ENCODE measurements at places on chromosomes 7 and 10.

DNA sequence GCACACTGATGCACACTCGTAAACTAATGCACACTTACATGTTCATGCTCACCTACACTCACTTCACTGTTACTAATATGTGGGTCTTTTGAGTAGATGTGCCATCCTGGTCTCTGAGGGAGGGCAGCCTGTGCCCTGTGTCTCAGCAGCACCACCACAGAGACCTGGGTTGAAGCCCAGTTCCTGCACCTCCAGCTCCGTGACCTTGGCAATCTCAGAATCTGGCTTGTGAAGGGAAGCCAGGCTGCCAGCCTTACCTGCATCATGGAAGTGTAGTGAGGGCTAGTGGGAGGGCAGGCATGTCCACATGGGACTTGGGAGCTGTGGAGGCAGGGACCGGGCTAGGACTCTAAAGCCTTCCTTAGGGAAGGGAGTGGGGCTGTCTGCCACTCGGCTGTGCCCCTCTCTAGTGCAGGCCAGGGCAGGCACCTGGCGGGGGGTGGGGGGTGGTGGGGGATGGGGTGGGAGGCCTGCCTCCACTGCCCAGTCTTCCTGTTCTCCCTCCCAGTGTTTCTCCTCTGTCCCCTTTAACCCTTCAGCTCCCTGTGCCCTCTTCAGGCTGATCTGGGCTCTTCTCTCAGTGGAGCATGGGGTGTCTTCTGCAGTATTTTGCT lies 8.1 kb downstream of the ADCY1 start:
- no peak for DNase-seq

GRCh38 chr7:38699471-38699870 lies 68.3 kb upstream of the AMPH start:
- DNase-seq, result no peak

DNA sequence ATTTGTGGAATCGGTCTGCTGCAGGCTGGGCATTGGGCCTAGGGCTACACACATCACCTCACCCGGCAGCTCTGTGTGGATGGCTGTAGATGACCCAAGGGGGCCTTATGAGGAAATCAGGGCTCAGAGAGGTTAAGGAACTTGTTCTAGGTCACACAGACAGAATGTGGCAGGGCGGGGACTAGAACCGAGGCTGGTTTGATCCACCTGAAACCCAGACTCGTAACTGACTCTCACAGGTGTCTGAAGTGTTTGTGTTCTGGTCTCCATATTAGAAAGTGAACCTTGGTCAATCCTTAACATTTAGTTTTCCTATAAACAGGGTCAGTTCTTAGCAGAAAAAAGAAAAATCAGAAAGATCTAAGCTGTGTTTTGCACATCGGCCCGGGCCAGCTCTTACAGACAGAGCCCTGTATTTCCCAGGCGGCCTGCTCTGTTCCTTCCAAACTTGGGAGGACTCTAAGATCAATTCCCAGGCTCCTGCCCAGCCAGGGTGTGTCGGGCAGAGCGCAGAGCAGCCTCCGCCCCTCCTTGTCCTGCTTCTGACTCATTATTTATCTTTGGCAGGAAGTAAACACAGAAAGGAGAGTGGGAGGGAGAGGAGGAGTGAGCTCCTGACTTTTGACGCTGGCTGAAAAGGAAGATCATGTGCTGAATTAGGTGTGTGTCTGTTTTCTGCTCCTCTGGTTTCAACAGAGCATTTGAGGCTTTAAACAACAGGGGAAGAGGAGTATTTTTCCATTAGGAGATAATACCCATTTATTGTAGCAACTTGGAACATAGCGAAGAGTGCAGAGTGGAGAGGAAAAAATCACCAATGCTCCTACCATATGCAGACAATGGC lies 74.1 kb downstream of the TACC2 start:
- DNase-seq, result no peak

DNA sequence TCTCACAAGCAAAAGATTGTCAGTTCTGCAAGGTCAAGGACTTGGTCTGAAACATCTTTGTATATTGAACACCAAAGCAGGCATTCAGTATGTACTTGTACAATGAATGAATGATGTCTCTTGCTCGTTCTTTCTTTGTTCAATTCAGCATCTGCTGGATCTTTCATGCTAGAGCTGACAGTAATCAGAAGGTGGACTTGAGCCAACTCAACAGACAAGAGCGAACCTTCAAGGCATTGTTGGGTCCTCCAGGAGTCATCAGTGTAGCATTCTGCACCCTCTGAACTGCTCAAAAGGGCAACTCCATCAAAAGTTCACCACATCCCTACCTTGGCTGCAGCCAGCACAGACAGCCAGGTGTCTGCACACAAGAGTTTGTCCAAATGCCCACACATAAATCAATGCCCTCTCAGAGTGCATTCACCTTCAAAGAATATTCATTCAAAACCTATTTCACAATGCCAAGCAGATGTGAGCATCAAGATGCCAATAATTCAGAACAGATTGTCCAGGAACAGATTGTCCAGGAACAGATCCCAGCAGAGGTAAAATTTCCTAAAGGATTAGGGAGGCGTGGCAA lies 386.7 kb downstream of the CALN1 start:
- no peak for DNase-seq

GRCh38 chr7:27962273-27962672 lies 218.3 kb downstream of the JAZF1 start:
- no peak for DNase-seq

GRCh38 chr7:85730012-85730411 lies 543.2 kb upstream of the SEMA3D start:
- DNase-seq, result no peak

DNA sequence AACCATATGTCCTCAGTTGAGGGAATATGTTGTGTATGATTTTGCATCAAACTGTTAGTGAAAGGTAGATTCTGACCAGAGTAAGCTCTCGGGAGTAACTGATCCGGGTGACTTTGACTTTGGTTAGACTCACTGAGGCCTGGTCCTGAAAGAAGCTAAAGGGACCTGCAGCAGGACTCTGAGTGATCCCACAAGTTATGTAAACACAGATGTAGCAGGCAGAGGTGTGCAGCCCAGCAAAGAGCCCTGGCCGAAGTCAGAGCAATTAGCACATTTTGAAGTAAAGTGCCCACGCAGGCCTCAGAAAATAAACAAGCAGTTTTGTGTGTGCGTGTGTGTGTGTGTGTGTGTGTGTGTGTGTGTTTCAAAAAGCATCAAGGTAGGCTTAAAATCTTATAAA lies 245.6 kb upstream of the FERD3L start:
- DNase-seq, result no peak

DNA sequence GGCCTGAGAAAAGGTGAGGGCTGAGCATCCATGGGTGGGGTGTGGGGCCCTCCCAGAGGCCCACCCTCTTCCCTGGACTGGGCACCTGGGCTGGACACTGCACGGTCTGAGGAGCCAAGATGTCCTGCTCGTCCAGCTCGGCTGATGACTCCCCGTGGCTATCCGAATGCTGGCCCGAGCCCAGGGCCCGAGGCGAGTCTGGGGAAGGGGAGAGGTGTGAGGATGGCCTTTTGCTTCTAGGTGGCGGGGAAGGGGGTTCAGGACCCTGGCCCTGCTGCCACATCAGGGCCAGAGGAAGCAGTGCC lies 7.1 kb downstream of the NACAD start:
- DNase-seq, result no peak

DNA sequence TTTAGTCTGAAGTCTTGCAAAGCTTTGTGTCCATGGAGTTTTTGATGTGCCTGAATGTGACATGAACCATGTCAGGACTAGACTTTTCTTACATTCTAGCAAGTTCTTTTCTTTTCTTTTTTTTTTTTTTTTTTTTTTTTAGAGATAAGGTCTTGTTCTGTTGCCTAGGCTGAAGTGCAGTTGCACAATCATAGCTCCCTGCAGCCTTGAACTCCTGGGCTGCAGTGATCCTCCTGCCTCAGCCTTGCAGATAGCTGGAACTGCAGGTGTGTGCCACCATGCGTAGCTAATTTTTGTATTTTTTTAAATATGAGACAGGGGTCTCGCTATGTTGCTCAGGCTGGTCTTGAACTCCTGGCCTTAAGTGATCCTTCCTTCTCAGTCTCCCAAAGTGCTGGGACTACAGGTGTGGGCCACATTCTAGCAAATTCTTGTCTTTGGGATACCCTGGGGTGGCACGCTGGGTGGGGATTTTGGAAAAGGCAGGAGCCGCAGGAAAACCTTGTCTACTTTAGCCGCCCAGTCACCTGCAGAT lies 152.8 kb downstream of the SVIL start:
- DNase-seq, result no peak

- DNase-seq, result peak; percentile 46
These were observed 4.6 kb downstream of the UFSP1 start for GRCh38 chr7:100884736-100885439.

DNA sequence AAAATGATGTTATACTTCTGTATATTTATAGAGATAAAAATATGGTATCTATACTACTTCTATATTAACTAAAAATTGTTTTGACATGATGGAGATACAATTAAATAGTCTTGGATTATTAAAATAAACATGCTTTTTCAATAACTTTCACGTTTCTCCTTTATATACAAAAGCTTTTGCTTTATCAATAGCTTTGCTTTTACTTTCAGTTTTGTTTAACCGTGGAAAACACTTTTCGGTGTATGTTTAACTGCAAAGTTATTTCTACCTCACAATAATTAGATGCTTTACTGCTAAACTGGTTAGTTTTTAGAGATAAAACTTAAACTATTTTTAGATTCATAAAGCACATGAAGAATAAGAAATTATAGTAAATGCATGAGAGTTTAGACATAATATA lies 432.1 kb upstream of the PCDH15 start:
- DNase-seq, result no peak

GRCh38 chr7:38306171-38306570 lies 32.7 kb upstream of the TARP start:
- DNase-seq, result no peak

DNA sequence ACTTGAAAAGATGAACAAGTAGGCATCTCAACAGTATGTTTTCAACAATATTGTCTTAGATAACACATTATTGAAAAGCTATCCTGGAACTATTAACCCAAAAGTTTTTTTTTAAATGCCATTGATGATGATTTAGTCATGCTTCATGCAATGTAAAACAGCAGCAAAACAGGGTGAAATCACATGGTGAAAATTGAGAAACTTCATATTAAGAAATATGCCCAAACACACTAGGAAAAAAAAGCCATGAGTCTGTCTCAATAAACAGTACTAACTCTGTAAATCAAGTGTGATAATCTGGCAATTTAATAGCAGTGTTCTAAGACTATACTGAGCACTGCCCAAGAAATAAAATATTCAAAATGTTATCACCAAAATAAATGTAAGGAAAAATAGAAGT lies 613.1 kb downstream of the KCNMA1 start:
- no peak for DNase-seq

DNA sequence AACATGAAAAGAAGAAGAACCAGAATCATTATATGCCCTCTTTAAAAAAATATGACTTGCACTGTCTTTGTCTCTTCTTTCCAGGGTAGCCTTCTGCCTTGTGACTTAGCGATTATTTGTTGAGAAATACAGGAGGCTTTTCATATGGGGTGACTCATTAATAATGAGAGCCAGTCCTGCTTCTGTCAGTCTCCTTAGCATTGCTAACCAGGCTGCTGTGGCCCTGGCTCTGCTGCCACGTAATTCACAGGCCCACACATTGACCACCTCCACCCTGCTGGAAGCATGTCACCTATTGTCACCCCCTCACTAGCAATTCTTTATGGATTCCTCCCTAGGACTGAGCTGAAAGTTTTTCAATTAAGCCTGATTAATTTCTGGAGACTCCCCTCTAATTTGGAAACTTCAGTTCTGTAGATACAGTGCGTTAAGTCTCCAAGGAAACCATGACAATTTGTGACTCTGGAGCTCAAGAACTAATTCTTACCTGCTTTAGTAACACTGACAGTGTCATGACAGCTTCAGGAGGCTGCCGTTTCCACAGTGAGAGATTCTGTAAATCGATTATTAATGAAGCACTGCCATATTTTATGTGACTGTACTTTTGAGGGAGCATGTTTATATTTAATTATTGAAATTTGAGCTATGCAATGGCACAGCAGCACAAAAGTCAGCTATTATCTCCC lies 267.9 kb upstream of the SP8 start:
- DNase-seq, result no peak

DNA sequence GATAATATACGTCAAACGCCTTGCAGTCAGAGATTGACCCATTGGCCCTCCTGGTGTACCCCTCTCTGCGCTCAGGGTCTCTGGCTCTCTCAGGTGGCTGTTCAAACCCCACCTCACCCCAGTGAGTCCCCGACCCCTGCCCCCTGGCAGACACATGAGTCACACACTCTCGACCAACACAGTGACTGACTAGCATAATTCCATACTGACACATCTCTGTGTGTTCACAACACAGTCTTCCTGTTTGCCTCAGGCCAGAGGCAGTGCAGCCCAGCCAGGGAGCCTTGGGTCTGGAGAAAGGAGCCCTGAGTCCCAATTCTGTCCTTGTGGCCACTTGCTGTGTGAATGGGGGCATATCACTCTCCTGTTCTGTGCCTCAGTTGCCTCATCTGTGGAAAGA lies 40.1 kb downstream of the PALD1 start:
- no peak for DNase-seq

DNA sequence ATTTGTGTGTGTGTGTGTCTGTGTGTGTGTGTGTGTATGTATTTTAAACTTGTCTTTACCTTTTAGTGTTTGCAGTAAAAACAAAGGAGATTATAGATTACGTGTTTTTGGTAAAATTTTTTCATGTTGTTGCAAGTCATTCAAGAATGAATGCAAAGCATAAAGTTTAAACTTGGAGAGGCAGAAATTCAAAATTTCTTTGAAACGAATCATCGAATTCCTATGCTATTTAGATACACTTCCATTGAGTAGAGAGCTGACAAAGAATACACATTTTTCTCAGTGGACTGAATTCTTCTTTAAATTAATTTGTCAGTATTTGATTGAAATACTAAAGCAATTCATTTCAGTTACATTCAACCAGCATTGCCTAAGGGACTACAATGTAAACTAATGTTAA lies 66.0 kb upstream of the HDAC9 start:
- no peak for DNase-seq

- no peak for DNase-seq
These were observed 49.7 kb downstream of the ADCY1 start for GRCh38 chr7:45623740-45624391.

- DNase-seq, result no peak
These were observed 10.0 kb upstream of the CPA2 start for GRCh38 chr7:130256704-130257103.

GRCh38 chr10:35089611-35090161 lies 455 bp downstream of the CUL2 start:
- DNase-seq, result no peak

DNA sequence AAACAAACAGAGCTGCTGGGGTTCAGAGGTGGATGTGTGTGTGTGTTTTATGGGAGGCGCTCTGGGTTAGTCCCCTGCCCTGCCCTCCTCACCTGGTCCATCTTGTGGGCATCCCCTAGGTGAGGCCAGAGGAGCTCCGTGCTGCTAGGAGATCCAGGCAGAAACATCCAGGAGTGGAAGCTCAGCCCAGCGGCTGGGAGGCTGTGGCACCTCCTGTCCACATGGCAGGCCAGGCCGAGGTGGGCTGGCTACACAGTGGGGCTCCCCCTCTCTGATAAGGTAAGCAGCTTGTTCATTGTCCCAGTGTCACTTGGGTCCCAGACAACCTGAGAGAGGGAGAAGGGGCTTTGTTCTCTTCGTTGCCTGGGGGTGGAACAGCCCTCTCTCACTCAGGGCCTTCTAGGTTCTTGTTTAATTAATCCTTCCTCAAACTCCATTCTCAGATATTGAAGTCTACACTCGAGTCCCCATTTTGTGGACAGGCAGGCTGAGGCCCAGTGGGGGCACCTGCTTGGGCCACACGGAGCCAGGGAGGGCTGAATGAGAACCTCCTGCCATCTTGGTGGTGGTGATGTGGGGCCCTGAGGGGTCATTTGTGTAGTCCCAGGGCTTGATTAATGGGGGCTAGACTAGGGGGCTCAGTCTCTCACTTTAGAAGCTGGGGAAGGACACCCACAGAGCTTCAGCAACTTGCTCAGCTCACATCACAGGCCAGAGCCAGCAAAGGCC lies 216.8 kb upstream of the GPR26 start:
- no peak for DNase-seq
